Activated T-cell treated with anti-CD3 and anti-CD28 coated beads for 48 hours (primary cell): ENCODE measurements at places on chromosomes 7 and 10.

- DNase-seq, result no peak
Observed at GRCh38 chr7:30286749-30287148, 2.4 kb downstream of the ZNRF2 start.

- DNase-seq, result no peak
Observed at GRCh38 chr10:34907743-34908430, 92.8 kb upstream of the PARD3 start.

DNA sequence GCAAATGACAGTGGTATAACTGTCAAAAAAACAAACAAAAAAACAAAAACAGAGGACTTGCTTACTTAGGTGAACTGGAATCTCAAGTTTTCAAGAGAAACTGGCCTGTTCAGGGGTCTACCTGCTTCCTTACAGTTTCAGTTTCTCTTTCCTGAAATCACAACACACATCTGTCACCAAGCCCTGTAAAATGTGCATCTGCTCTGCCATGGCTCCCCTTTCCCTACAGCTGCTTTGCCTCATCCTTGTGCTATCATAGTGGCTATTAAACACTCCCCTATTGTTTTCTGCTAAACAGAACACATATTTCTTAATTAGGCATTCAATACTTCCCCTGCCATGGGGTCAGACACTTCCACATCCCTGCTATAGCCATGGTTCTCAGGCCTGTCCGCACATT lies 37.6 kb downstream of the CPED1 start:
- no peak for DNase-seq

DNA sequence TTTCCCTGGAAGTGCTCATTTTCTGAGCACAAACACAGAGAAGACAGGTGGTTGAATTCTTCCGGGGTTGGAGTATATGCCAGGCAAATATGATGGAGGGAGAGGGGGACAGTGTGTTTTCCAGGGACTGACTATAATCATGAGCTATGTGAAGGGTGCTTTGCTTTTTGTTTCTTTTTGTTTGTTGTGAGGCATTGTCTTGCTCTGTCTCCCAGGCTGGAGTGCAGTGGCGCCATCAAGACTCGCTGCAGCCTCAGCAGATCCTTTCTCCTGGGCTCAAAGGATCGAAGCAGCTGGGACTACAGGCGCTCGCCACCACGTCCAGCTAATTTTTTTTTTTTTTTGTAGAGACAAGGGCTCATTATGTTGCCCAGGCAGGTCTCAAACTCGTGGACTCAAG lies 47.3 kb upstream of the CPN1 start:
- DNase-seq, result no peak

GRCh38 chr10:14186245-14186644 lies 144.5 kb downstream of the FRMD4A start:
- DNase-seq, result no peak
